ENCODE measurements at places on chromosomes 5 and 9. TPM values are rescaled to one million over a fixed set of nuclear protein-coding genes. Genes with fewer than 3 reads are reported as not detected.

Gene CDK7
- 21.4 TPM for total RNA-seq

Gene TRAF1
- total RNA-seq, result 1.4 TPM

- no peak for DNase-seq
Measured at GRCh38 chr5:6768590-6769230, 55.5 kb downstream of the TENT4A start.

- no peak for DNase-seq
Measured at GRCh38 chr9:119588874-119589744, 219.9 kb upstream of the BRINP1 start.

DNA sequence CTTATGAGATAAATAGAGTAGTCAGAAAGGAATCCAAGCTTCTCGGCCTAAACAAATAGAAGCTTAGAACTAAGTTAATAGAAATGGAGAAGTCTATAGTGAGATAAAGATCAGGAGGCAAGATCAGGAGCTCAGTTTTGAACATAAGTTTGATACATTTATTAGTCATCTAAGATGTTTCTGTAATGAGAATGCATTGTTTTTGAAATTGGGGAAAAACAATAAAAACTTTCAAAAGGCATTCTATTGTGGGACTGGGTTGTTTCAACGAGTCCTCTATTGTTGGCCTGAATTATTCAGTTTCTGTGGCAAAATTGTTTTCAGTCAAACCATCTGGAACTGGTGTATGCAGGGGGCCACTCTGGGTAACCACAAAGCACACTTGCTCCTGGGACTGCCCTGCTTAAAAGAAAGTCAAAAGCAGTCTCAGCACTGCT is 181.0 kb upstream of the CLINT1 start:
- no peak for DNase-seq

Gene IFNB1
- total RNA-seq, result not detected

Gene AFAP1L1
- 393 TPM for total RNA-seq

DNA sequence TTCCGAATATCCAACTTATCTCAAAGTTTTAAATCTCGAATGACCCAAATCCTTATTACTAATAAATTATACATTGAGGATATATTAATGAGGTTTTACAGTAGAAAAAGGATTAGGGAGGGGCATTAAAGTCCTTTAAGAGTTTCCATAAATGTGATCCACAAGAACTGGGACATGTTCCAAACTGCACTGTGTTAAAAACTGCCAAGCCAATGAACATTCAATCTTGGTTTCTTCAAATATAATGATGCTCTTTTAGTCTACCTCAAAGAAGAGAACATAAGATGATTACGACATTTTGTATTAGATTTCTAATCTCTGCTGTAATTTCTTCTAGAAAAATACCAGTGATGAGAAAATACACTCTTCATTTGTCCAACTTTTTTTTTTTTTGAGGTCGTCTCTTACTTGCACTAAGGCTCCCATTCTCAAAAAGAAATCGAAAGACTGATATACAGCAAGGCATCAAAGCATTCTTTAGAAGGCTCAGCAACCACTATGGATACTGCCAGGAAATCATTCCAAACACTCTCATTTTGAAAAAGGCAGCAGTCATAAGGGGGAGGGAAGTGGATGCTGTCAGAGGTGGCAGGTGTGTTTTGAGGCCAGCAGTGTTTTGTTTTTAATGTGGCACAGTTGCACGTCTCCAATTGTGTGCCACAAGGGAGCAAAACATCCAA is 1.7 kb downstream of the PTAR1 start:
- DNase-seq, result no peak

- no peak for DNase-seq
Measured at GRCh38 chr9:31103836-31104235, 1280.6 kb upstream of the ACO1 start.

DNA sequence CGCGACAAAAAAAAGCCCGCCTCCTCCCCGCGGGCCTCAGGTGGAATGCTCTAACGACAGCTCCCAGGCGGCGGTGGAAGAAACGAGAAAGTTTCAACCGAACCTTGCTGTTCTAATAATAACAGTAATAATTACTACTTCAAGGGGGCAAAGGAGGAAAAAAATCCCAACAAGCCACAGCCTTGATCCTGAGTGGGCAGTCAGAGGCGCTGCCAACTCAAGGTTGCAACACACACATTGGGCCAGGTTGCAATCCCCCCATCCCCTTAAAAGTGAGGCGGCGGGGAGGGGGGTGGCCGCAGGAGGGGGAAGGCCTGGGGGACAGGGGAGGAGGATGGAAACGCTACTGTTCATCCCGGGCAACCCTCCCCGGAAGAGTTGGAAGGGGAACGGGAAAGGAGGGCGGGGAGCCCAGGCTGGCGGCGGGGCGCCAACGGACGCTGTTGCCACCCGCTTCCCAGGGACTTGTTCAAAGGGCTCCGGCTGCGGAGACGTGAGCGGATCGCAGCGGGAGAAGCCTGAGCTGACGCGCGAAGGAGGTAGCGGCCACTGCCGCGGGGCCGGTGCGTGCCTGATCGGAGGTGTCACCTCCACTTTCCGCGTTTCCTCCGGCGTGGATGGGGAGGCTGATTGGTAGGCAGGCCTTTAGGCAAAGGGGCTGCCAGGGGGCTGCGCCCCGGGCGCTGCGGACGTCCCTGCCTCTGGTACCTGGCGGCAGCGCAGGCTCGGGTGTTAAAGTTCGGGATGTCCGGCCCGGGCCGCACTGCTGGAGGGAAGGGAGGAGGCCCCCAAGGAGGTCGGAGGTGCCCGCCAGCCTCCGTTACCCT is 647 bp downstream of the SMARCA2 start:
- DNase-seq, result peak; percentile 57

GRCh38 chr5:164090358-164090757 is 584.9 kb downstream of the MAT2B start:
- DNase-seq, result no peak

Gene F2R
- 342 TPM for total RNA-seq

- DNase-seq, result no peak
Measured at GRCh38 chr9:134010310-134011173, 14.7 kb upstream of the BRD3OS start.

Gene PCDHGB2
- 11.1 TPM for total RNA-seq

DNA sequence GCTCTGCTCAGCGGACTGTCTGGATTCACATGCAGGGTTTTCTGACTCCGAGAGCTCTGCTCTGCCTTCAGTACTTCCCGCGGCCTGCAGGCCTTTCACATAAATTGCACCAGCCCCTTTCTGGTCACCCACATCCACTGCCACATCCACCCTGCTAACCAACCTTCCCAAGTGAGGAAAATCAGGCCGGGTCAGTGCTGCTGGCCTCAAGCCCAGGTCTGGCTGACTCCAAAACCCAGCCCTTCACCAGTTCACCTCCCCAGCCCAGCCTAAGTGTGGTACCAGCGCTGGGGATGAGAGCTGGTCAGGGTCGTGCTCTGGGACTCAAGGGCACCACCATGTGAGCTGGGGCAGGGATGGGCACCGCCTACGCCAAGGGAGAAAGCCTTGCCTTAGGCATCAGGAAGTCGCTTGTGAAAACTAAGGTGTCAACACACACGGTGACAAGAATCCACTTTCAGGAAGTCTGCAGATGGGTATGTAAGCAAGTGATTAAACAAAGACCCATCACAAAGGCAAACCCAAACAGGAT is 12.3 kb downstream of the LMAN2 start:
- DNase-seq, result no peak

Gene GCNT4
- 0.54 TPM for total RNA-seq

Measured in endothelial cell (in vitro differentiated cells).